ENCODE measurements at places on chromosomes 6 and 20.

DNA sequence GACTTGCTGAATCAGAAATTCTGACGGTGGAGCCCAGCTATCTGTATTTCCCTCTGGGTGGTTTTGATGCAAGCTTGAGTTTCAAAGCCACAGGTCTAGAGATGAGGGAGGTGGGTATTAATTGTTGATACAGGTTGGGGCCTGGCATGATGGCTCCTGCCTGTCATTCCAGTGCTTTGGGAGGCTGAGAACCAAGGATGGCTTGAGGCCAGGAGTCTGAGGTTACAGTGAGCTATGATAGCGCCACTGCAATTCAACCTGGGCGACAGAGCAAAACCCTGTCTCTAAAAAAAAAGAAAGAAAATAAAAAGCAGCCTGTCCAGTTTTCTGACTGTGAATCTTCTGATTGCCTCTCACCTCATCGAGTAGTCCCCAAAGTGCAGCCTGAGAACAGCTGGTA, 184.8 kb upstream of the SASH1 start:
- DNase-seq = no peak

DNA sequence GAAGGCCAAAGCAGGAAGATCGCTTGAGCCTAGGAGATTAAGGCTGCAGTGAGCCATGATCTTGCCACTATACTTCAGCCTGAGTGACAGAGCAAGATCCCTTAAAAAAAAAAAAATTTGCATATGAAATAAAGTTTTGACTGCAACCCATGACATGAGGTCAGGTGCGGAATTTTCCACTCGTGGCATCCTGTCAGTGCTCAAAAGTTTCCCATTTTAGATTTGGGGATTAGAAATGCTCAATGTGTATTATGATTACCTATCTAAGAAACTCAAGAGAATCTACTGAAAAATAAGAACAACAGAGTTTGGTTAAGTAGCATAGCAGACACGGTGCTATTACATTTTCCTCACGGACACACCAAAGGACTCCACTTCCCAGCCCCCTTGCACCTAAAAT, 11.7 kb downstream of the SLC23A2 start:
- no peak for DNase-seq

GRCh38 chr20:58797371-58798338, 53.0 kb downstream of the GNAS-AS1 start:
- no peak for DNase-seq

DNA sequence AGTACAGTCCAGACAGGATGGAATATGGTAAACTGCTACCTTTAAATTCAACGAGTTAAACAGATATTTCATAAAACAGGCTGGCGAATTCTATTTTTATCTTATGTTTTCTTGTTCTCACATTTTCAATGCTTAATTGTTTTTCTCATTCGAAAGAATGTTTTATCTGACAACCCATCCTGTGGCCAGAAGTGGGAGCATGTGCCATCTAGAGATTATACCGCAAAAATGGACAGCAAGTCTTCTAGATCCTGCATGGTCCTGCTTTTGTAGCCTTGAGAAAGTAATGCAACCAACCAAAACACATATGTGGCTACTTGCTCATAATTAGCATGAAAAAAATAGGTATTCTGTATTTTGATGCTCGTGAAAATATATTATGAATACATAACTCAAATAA, 30.7 kb downstream of the TUBB2B start:
- no peak for DNase-seq

DNA sequence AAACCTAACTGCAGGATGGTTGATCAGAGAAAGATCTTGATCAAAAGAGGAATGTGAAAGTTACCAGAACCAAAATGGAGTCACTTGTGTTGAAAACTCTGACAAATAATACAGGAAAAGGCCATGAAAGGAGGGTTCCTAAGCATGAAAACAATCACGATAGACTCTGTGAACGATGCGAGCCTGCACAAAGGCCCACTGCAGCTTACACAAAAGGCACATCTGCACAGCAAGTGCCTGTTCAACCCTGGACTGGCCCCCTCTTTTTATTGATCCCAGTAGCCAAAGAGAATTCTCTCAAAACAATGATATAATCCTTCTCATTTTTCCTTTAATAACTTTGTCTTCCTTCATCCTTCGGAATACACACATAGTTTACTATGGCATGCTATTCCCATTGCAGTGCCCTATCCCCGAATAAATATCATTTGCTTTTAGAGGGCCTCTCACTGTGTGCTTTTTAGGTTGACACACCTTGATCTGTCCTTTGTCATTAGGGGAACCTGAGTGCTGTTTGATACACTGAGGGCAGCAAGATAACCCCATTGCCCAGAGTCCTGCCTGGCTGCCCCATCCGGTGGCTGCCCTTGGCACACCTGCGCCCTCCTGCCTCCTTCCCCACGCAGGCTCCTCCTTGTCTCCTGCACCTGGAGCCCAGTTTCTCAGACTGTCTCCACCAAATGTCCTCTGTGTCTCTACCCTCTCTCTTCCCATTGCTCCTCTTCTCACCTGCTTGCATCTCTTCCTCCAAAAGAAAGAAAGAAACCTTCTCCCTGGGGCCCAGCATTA, 98.3 kb upstream of the FRMD1 start:
- DNase-seq = no peak

- DNase-seq = no peak
These were observed 4.8 kb downstream of the GSTA3 start for GRCh38 chr6:52904562-52905279.

DNA sequence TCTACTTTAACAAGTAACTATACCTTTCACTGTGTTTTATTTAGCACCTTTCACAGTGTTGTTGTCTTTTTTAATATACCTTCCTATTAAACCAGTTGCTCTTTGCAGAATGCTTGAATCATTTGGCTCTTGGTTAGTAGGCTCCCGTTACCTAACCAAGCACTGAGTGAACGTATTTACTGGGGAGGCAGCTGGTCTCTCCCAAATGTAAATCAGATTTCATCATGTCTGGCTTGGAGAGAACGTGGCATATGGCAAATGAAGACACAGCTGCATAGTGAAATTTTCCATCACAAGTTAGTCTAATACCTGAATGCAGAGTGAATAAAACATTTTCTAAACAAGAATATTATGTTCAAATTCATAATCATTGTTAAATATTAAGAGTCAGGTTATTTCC, 12.4 kb downstream of the HTR1E start:
- DNase-seq = no peak

DNA sequence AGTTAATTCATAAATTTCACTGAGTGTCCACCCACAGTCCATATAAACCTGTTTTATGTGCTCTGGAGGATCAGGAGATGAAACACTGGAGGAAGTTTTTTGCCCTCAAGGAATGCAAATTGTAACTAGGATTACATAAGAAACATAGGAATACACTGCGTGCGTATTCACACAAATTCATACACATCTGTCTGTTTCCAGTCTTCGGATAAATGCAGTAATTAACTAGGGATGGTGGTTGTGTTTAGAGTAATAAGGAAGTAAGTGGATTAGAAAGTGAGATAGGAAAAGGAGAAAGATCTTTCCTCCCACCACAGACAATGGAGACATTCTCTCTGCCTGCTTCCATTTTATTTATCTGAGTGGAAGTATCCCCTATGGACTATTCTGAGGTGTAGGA, 35.7 kb upstream of the POPDC3 start:
- no peak for DNase-seq

- no peak for DNase-seq
These were observed 37.4 kb downstream of the MDN1 start for GRCh38 chr6:89782222-89782621.

DNA sequence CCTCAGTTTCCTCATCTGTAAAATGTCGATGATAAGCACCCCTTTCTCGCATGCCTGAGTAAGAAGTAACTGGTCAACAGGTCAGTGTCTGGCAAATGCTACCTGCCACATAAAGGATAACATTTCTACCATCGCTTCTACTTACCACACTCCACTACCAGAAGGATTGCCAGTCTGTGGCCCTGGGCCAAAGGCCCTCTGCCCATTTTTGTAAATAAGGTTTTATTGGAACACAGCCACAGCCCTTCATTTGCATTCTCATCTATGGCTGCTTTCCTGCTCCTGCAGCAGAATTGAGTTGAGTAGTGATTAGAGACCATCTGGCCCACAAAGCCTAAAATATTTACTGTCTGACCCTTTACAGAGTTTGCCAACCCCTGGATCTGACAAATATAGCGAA, 121.8 kb downstream of the TOX2 start:
- DNase-seq = no peak

GRCh38 chr6:13183415-13184088, 144.8 kb downstream of the TBC1D7 start:
- DNase-seq = no peak

DNA sequence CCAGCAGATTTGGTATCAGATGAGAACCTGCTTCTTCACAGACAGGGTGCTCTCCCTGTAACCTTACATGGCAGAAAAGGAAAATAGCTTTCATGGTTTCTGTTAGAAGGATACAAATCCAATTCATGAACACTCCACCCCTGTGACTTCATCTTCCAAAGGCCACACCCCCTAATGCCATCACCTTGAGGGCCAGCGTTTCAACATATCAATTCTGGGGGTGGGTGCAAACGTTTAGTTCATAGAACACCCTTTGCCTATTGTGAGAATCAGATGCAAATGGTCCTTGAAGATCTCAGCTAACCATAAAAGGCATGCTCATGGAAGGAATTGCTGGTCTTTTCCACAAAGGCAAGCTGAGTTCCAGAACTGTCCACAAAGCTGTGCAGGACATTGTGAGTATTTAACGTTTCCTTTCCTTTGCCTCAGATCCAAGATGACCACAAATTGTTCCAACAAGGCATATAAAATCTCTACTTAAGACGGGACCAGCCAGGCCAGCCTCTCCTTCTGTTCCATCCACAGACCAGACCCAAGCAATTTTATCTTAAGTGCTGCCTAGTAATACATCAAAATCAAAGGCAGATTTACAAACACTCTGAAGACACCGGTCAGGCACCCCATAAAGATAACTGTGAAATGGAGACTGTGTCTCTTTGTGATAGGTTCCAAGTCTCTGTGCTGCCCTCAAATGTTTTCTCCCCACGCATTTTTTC, 34.7 kb upstream of the SSTR4 start:
- no peak for DNase-seq

- no peak for DNase-seq
These were observed 449.0 kb downstream of the QKI start for GRCh38 chr6:163863565-163863964.

- DNase-seq = peak; percentile 32
These were observed 427 bp downstream of the GINM1 start for GRCh38 chr6:149566410-149567193.

GRCh38 chr6:136051140-136051775, 198.9 kb downstream of the MTFR2 start:
- DNase-seq = no peak

DNA sequence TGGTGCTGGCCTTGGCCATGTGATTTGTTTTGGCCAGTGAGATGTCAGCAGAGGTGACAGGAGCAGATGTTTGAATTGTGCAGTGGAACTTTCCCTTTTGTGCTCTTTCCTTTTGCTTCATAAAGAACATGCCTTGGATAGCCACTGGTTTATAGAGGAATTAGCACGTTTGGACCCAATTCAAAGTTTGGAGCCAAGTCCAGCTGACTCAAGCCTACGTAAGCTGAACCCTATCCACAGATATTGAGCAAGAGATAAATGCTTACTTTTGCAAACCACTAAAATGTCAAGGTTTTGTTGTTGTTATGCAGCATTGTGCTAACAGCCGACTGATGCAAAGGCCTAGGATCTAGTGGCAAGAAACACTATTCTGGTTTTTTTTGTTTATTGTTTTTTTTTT, 230.9 kb upstream of the CITED2 start:
- no peak for DNase-seq

DNA sequence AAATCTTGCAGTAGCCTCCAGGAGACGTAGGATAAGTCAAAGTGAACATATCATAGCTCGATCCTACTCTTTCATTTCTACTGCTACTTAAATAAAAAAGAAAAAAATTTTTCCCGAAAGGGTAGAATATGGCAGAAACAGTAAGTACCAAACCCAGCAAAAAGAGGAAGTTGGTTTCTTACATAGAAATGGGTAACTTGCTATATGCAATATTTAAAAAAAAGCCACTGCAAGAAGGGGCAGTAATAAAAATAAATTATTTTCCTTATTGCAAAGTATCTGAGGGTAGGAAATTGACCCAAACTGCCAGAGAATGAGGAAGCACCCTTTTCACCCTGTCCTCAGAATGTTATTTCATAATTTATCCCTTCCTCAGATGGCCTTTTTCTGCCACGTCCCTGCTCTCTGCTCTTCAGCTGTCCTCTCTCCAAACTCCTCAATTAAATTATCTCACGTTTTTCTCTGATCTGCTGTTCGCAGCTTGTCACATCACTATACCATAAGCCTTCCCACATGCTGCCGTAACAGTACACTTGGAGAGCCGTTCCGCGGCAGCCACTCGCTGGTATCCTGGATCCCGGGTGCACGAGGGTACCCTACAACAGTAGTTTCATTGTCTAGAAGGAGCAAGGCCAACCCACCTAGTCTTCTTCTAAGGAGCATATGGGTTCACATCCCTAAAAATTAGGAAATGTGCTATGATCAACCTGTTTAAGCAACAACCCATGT, 149.6 kb downstream of the BACH2 start:
- DNase-seq = no peak

GRCh38 chr6:41732591-41733359, 2.6 kb downstream of the TFEB start:
- DNase-seq = no peak

DNA sequence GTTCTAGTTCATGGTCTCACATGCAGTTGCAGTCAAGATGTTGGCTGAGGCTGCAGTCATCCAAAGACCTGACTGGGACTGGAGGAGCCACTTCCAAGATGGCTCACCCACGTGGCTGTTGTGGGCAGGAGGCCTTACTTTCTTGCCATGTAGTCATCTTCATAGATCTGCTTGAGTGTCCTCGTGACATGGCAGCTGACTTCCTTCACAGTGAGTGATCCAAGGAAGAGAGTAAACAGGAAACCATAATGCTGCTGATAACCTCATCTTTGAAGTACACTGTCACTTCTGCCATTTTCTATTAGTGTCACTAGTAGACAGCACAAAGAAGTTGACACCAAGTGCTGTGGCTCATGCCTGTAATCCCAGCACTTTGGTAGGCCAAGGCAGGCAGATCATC, 40.1 kb upstream of the AKIRIN2 start:
- no peak for DNase-seq

GRCh38 chr6:35541836-35542235, 29.1 kb upstream of the TULP1 start:
- DNase-seq = no peak

- no peak for DNase-seq
These were observed 455.8 kb upstream of the MAP3K7 start for GRCh38 chr6:91042656-91043055.

- DNase-seq = no peak
These were observed 535.8 kb downstream of the TENT5A start for GRCh38 chr6:81216668-81217067.

DNA sequence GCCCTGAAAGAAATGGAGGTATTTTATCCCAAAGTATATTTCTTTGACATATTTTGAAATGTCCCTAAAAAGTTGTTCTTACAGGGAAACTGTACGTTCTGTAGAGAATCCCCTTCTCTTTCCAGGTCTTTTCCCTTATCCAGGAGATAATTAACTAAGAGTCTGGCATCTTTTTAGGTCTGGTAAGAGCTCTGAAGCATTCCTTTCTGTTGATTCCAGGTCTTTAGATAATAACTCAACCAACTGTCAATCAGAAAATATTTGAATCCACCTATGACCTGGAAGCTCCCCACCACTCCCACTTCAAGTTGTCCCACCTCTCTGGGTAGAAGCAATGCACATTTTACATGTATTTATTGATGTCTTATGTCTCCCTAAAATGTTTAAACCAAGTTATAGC, 26.0 kb upstream of the CENPW start:
- no peak for DNase-seq

- DNase-seq = no peak
These were observed 111.8 kb downstream of the AGPAT4 start for GRCh38 chr6:161161889-161162624.

Data from NCI-H187 (cell line).